ENCODE measurements at places on chromosomes 4 and X.
A peak's percentile ranks its signal among the peaks of the same experiment; 100 is the strongest.

DNA sequence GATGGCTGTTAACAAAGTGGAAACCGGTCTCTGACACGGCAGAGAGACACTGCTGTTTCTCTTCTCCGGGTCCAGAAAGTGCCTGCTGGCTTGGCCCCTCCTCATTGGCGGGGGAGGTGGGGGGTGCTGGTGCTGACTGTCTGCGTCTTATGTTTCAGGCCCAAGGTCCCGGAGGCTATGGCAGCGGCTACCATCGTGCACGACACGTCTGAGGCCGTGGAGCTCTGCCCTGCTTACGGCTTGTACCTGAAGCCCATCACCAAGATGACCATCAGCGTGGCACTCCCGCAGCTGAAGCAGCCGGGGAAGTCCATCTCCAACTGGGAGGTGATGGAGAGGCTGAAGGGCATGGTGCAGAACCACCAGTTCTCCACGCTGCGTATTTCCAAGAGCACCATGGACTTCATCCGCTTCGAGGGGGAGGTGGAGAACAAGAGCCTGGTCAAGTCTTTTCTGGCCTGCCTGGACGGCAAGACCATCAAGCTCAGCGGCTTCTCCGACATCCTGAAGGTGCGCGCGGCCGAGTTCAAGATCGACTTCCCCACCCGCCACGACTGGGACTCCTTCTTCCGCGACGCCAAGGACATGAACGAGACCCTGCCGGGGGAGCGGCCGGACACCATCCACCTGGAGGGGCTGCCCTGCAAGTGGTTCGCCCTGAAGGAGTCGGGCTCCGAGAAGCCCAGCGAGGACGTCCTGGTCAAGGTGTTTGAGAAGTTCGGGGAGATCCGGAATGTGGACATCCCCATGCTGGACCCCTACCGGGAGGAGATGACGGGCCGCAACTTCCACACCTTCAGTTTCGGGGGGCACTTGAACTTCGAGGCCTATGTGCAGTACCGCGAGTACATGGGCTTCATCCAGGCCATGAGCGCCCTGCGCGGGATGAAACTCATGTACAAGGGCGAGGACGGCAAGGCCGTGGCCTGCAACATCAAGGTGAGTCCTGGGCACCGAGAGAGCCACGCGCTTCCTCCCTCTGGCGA is 2.2 kb downstream of the AKAP17A start:
- no peak for DNase-seq

GRCh38 chr4:48255072-48255958 is 14.3 kb downstream of the TEC start:
- DNase-seq: no peak

DNA sequence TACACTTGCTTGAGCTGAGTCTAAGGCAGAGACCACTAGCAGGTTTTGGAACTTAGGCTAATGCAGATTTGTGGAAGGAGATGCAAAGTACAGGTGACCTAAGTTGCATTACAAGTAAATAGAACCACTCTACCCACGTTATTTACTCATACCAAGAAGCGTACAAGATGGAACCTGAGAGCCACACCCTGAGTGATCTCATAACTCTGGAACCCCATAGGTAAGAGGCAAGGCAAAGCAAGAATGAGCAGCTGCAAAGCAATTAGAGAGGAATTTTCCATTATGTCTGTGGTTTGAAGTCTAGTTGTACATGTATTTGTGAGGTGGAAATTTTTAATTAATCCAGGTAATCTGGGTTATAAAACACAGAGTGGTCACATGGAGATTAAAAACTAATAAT is 55.4 kb downstream of the CC2D2A start:
- DNase-seq: no peak

GRCh38 chrX:12758291-12758690 is 32.9 kb upstream of the PRPS2 start:
- DNase-seq: no peak

DNA sequence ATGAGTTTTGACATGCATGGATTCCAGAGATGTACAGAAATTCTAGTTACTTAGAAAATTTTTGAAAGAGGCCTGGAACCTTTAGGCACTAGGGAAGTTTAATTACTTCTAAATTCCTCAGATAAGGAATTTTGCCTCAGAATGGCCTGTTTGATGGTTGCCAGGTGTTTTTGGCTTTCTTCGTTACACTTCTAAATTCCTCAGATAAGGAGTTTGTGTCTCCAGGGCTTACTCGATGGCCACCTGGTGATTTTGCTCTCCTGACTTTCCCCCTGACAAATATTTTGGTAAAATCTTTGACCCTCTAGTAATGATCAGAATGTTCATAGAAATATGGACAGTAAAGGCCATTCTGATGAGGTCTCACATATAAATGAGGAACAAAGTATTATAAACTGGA is 64.3 kb downstream of the BEX3 start:
- no peak for DNase-seq

DNA sequence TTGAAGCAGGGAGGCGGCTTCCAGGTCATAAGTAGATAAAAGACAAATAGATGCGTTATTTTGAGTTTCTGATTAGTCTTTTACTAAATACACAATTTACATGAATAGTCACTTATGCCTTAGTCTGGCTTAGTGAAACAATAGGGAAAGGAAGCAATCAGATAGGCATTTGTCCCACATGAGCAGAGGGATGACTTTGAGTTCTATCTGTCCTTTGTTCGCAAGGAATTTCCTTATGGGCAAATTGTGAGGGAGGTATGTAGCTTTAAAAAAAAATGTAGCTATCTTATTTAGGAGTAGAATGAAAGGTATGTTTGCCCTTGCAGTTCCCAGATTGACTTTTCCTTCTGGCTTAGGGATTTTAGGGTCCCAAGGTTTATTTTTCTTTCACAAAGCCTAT is 26.3 kb upstream of the ADH1C start:
- DNase-seq: no peak

GRCh38 chr4:89400287-89401035 is 92.9 kb upstream of the GPRIN3 start:
- DNase-seq: no peak

DNA sequence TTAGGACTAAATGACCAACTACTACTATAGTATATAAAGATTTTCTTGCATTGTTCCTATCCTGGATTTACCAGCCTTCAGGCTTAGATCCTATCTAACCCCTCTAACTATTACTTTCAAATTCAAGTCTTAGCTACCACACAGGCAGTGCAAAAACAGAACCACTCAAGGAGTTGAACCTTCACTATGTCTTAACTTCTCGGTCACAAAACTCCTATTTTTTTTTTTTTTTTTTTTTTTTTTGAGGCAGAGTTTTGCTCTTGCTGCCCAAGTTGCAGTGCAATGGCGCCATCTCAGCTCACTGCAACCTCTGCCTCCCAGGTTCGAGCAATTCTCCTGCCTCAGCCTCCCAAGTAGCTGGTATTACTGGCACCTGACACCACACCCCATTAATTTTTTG is 6.3 kb upstream of the FAM200B start:
- DNase-seq: no peak

DNA sequence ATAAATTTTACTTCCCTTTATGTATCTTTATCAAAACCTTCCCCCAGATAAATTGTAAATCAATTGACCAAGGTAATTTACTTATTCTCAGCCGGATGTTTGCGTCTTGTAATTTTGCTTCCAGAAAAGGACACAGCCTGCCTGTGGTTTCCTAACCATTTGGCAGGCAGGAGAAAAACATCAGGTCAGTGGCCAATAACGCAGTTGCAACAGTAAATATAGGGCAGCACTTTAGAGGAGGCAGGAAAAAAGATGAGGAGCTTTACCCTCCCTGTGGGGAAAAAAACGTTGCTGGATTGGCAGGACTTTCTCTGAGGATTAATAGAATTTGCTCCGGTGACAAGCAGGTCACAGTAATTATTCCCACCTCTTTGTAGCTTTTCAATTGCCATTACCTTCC is 2618.1 kb downstream of the ARAP2 start:
- no peak for DNase-seq

- no peak for DNase-seq
Observed at GRCh38 chr4:152176627-152177214, 359.2 kb downstream of the FBXW7 start.

DNA sequence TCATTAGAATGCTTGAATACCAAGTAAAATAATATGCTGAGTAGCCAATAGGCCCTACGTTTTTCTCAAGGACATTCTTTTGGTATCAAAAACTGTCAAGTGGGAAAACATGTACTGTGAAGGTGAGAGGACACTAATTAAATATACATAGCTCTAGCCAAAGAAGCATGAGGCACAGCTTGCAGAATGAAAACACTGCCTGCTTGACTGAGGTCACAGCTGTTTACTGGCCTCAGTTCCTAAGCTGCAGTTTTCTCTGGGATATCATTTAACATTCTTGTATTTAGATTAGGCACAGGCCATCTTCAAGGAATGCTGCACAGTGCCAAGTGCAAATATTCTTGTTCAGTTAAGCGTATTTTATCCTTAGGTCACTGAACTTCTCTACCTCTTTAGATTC is 78.6 kb downstream of the NAP1L3 start:
- DNase-seq: no peak

DNA sequence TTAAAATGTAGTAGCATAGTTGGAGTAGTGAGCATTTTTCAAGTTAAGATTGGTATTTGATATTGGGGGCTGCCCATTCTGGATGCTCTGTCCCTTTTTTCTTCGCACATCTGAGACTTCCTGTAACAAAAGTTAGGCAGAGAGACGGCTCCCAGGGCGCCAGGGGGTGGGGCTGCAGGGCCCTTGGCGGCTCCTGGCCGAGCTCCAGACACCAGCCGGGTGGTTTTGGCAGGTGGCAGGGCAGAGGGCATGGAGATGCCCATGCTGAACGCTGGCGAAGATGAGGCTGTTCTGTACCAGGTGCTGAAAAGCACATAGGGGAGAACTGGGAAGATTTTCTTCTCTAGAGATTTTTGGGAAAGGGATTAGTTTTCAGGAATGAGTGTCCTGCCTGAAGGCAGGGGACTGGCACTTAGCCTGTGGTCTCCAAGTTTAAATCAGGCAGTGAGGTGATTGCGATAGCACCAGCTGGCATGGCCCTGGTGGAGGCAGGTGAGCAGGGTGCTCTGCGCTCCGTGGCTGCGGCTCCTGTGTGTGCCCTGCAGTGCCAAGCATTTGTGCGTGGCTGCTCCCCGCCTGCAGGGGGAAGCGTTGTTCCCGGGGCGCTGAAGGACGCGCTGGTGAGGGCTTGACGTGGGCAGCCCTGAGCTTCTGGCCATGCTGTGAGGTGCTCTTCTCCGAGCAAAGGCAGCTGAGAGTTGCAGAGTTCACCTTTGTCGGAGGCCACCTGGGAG is 23.6 kb upstream of the HGFAC start:
- no peak for DNase-seq

DNA sequence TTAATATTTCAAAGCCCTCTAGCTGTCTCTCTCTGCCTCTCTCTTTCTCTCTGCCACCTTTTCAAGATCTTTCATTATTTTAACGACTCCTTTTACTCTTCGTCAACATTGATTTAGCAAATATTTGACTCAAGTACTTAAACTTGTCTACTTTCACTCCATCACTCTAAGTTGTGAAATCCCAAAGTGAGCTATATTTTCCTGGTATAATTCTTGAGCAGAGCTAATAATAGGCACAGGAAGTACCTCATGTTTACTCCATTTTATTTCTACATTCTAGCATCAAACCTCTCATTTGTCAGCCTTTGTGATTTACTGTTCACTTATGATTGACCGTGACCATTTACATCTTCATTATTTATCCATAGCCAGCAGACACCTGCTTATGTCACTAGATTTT is 482.5 kb downstream of the RPA4 start:
- no peak for DNase-seq

- no peak for DNase-seq
Observed at GRCh38 chrX:142250502-142250901, 45.4 kb upstream of the MAGEC2 start.

- DNase-seq: peak; percentile 79
Observed at GRCh38 chrX:3548765-3549391, 164.6 kb downstream of the PRKX start.

GRCh38 chr4:2728221-2728620 is 27.9 kb downstream of the TNIP2 start:
- no peak for DNase-seq

DNA sequence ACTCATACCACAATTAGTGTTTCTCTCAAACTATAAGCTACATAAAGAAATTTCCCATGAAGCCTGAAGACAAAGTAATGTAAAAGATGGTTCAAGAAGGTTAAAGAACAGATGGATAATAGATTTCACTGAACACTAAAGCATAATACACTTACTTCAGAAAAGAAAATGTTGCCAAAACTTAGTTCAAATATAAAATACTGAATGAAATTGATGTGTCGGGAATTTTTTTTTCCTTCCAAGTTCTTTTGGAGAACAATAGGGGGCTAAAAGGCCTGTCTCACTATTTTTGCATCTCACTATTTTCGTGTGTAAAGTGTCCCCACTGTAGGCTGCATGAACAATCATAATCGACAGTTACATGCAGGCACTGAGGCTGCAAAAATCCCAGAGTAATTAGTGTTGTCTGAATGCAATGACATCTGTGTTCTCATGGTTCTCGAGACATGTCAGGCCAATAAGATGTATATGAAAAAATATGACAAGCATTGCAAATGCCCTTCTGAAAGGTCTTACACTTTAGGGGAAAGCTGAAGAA is 11.9 kb upstream of the MAB21L2 start:
- DNase-seq: no peak

- no peak for DNase-seq
Observed at GRCh38 chr4:106183551-106183950, 132.5 kb downstream of the TBCK start.
